ENCODE measurements at places on chromosomes 2 and 18.

GRCh38 chr2:165305391-165306096, 66.3 kb downstream of the SCN2A start:
- DNase-seq = no peak

- DNase-seq = no peak
Measured at GRCh38 chr2:126639276-126639675, 16.7 kb upstream of the GYPC start.

DNA sequence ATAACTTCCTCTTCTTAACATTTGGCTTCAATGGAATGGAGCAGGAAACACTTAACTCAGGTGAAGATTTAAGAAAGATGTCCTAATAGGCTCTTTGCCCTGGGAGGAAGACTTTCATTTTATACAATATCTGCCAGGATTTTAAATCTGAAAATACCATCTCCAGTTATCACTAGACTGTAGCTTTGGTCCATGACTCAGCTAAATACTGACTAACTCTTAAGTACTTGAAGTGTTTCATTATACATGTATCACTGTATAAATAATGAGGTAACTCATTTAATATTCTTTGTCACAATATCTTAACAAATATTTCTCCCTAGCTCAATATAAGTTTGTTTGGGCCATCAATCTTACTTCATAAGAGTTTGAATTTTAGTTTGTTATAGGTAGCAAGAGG, 34.7 kb downstream of the RBKS start:
- DNase-seq = no peak

DNA sequence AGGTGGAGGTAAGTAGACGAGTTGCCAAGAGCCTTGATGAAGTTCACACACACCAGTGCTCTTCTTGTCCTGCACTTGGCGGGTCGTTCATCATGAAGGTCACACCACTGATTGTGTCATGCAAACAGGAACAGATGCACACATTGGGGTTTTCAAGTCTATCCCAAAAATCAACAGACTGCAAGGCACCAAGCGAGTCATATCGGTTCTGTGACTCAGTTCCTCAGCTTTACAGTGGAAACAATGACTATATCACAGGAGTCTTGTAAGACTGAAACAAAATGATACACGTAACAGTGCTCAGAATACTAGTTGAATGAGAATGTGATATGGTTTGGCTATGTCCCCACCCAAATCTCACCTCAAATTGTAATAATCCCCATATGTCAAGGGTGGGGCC, 526.9 kb upstream of the ID2 start:
- no peak for DNase-seq

GRCh38 chr2:110842048-110842447, 109.7 kb downstream of the ACOXL start:
- no peak for DNase-seq

DNA sequence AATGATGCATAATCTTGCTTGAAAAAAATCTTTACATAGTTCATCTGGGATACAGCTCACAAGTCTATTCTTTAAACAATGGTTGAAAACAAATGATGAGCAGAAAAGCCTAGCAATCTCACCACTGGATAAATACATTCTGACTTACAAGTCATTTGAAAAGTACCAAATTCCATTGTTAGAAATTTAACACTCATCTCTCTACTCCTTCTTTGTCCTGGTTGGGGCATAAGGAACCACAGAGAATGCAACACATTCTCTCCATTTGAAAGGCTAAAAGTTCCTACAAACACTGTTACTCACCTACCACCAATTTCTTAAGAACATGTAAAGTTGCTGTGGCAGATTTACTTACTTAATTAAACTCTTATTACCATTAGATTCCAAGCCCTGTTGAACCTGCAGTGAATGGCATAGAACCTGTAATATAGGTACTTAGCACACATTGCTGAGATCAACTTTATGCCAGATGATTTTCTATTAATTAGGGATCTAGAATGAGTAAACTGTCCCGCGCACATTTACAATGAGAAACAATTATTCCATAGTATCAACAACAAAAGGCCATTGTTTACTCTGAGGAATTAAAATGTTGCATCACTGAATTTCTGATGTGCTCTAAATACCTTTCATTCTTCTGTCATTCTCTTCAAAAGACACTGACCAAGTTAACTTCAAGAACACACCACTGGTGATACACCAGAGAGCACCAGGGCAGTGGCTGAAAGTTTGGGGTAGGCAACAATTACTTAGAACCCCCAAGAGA, 69.6 kb downstream of the CABYR start:
- no peak for DNase-seq

DNA sequence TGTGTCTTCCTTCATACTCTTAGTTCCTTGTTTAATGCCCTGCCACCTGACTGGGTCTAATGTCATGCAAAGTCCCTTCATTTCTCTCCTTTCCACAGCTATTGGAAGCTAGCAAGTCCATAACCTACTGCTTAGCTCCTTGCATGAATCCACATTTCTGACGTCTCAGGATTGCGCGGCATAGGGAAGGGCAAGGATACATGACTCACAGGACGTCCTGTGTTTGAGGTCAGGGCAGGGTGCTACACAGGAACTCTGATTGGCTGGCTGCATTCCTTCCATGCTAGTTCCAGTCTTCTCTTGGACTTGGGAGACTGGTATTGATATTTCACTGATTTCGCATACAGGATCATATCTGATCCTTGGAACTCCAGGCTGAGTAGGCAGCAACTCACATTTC, 137.9 kb downstream of the CDH2 start:
- no peak for DNase-seq

Measured in naive B cell (primary cell).